ENCODE measurements at places on chromosomes 1 and 21.

DNA sequence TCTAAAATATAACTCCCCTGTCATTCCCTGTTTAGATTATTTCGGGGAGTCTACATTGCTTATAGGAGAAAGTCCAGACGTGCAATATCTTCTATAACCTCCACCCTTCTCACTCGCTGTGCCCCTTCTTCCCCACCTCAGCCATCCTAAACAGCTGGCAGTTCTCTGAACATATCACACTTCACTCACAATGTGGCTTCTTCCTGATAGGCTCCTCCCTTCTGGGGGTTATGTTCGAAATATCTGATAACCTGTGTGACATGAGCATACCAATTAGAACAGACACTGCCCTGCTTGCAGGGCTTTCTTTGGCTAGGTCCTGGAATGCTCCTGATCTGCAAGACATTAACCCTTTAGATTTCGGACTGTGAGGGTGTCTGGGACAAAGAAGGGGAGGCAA, 274.6 kb downstream of the NFIA start:
- no peak for DNase-seq

- no peak for DNase-seq
Measured at GRCh38 chr1:85998105-85998855, 158.3 kb downstream of the COL24A1 start.

GRCh38 chr21:15993951-15994350, 264.2 kb downstream of the USP25 start:
- DNase-seq = no peak

- no peak for DNase-seq
Measured at GRCh38 chr1:230141021-230141648, 74.1 kb downstream of the GALNT2 start.

- DNase-seq = no peak
Measured at GRCh38 chr1:194534784-194535183, 1348.4 kb upstream of the B3GALT2 start.

GRCh38 chr21:28397040-28397439, 595.6 kb downstream of the LTN1 start:
- no peak for DNase-seq

Data from activated CD8-positive, alpha-beta memory T cell treated with anti-CD3 and anti-CD28 coated beads for 48 hours (primary cell).